ENCODE measurements at places on chromosomes 13 and 19.

DNA sequence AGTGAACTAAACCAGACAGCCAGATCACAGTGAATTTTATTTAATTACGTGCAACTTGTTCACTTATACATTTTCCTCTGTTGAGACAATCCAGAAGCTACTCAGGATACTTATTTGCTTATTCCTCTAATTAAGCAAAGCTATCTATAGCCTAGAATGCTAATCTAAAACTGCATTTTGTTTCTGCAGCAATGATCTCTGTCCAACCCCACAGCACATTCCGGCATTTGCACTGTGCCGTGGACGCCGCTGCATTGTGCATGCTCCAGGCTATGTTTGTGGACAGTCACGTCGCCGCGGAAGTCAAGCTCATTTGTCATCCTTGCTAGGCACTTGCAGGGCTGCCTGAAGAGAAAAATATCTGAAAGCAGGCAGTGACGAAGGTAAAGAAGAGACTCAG is 406.9 kb downstream of the RFC3 start:
- DNase-seq: no peak

- no peak for DNase-seq
Observed at GRCh38 chr13:21005193-21005592, 56.2 kb downstream of the LATS2 start.

GRCh38 chr19:13396250-13397080 is 109.8 kb downstream of the CACNA1A start:
- DNase-seq: no peak

GRCh38 chr19:58547323-58548312 is 3.8 kb downstream of the TRIM28 start:
- DNase-seq: no peak

DNA sequence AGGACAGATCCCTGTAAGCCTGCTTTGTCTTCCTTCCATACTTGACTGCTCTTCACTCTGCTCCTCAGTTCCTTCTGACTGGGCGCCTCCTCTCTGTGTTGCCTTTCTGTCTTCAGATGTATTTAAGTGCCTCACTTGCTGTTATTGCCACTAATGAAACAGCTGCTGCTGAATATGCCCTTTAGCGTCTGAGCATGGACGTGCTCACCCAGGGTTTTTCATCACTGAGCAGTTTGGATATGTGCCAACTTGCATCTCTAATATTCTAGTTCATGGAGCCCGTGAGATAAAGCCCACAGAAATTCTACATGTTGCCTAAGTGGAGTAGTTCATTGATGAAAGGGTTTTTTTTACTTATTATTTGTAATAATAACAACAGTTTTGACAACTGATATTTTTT is 198.2 kb downstream of the MYO16 start:
- DNase-seq: no peak

- no peak for DNase-seq
Observed at GRCh38 chr13:113776231-113777125, 17.5 kb downstream of the TMEM255B start.

DNA sequence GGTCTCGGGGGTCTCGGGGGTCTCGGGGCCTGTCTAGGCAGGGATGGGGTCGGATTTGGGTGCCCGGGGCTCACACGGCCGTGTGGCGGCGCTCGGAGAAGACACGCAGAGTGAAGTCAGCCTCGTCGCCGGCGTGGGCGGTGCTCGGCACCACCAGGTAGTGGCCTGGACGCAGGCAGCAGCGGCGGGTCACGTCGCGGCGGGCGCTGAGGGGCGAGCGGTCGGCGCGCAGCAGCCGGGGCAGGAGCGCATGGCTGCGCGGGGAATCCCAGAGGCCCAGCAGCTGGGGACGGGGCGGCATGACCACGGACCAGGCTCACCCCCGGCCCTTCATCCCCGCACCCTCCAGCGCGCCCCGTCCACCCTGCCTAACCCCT is 8.2 kb downstream of the CAPN12 start:
- no peak for DNase-seq

GRCh38 chr19:16788479-16788878 is 40.7 kb upstream of the SIN3B start:
- no peak for DNase-seq

- no peak for DNase-seq
Observed at GRCh38 chr13:26502826-26503225, 54.7 kb upstream of the WASF3 start.

- no peak for DNase-seq
Observed at GRCh38 chr19:51296336-51297093, 14.9 kb upstream of the IGLON5 start.

DNA sequence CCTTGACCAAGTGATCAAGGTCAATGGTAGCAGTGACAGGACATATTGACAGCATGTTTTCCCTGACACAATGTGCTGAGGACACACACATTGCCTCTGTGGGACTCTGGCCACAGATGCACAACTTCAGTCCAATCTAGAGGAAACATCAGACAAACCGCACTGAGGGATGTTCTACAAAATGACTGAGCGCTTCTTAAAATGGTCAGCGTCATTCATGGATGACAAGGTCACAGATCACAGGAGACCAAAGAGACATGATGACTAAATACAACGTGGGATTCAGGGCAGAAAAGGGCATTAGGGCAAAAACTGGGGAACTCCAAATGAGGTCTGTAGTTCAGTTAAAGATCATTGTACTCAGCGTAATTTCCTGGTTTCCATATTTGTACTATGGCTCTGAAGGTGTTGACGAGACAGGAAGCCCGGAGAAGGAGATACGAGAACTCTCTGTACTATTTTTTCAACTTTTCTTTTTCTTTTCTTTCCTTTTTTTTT is 20.6 kb downstream of the PBX4 start:
- peak; percentile 26 for DNase-seq

GRCh38 chr13:48160606-48161278 is 65.8 kb upstream of the MED4 start:
- no peak for DNase-seq

DNA sequence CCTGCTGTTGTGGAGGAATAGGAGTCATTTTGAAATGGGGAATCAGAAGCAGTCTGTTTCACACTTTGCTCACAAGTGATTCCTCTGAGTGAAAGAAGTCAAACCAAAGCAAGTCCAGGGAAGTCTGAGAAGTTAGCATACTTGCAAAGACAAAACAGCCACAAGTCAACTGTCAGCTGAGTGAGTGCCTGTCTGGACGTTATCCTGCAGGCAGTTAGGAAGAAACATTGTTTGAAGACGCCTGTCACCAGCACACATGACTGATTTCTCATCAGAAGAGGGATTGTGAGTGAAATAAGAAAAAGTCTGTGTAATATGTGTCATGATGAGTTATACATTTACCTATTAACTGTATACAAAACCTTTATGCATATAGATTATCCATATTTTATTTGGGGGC is 153.5 kb downstream of the KCNRG start:
- no peak for DNase-seq

DNA sequence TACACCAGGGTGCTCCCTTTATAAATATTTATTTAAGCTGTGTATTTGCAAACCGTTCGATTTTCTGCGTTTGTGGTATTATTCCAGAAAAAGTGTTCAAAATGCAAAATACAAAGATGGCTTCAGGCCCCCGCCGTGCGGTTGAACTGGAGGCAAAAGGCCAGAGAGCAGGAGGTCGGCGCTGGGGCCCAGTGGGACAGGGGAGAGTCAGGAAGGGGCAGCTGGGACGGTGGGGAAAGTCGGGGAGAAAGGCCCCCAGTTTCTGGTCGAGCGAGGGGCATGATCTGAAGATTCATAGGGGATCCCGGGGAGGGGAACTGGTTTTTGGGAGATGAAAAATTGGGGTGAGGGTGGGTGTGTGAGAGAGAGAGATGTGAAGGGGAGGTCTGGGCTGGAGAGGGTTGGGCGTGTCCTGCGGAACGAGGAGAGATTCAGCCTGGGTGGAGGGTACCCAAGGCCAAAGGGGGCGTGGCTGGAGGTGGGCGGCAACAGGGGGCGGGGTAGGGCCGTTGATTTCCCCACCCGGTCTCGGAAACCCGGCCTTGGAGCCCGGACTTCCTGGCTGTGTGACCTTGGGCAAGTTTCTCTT is 678 bp downstream of the ISOC2 start:
- DNase-seq: no peak

DNA sequence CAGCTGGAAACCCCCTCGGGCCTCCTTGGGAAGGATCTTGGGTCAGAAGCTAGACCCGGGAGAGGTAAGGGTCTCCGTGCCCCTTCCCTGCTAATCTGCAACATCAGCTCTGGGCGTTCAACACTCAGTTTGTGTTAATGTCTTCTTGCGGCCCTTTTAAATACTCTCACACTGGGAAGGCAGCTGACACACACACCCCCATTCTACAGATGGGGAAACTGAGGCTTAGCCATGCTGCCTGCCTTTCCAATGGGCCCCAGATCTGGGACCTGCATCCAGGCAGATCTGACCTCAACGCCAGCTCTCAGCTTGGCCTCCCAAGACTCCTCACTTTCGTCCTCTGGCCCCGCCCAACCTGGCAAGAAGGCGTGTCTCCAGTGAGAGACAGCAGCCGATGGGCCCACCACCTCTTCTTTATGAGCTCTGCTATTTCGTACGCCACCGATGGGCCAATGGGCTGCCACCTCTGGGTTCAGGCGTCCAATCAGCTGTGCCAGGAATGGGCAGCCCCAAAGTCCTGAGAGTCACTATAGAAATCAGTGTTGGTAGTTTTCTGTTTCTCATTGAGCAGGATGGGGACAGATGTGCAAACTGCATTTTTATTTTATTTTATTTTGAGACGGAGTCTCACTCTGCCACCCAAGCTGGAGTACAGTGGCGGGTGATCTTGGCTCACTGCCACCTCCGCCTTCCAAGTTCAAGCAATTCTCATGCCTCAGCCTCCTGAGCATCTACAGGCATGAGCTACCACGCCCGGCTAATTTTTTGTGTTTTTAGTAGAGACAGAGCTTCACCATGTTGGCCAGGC is 43.8 kb downstream of the DNM2 start:
- no peak for DNase-seq

DNA sequence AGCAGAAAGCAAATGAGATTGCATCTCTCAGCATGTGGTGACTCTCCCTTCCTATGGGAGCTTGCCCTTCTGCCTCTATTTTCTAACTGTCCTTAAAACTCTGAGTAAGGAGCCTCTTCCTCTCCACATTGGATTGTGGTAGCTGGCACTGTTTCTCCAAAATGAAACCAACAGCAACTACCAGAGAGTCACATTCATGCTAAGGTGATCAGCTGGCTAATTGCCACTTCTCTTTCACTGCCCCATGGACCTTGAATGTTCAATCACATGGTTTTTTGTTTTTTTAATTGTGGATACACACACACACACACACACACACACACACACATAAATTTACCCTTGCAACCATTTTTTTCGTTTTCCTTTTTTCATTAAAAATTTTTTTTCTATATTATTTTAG is 154.7 kb upstream of the TSC22D1 start:
- DNase-seq: no peak

DNA sequence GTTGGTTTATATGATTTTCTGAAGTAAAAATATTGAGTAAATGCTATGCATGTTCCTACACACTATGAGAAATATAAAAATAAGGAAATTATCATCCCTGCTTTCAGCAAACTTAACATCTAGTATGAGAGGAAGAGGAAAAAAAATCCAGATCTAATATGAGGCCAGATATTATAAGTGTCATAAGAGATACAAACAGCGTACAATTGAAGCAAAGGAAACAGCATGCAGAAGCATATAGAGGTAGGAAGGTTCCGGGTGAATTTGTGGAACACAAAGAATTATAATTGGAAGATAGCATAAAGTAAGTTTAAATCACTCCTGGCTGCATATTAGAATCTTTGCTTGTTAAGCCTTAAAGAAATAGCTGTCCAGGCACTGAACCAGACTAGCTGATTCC is 88.3 kb downstream of the PDS5B start:
- no peak for DNase-seq

DNA sequence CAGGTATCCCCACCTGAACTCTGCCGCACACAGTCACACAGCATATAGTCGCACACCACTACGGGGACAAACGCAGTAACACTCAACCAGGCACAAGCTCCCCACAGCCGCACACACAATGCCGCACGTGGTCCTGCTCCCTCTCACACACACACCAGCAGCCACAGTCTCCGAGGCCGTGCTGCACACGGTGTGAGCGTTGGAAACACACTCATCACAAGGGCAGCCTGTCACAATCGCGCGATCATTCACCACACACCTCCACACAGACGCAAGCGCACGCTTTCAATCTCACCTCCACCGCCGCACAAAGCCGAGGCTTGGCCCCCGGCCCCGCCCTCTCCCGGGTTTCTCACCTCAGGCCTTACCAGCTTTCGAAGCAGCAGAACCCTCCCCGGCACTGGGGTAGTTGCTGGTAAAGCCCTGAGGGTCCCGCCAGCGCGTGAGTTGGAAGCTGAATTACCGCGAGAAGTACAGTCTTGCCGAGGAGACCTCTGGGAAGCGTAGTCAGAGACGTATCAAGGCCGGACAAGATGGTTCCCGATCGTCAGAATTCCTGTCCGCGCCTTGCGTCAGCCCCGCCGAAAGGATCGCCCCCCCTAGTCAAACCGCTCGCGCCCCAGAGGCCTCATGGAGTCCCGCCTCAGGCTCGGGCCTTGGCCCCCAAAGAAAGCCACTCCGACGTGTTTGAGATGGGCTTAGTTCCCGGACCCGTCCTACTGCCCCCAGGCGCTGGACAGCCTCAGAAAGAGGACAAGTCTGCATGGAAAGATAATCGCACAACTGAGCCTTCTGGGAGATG is at the start of gene ZNF566:
ZNF566 (minus strand) TSS at position 444 of the 802 bp plus-strand sequence. CDS start 13,004 bp downstream, outside the sequence.
- DNase-seq: peak; percentile 84

DNA sequence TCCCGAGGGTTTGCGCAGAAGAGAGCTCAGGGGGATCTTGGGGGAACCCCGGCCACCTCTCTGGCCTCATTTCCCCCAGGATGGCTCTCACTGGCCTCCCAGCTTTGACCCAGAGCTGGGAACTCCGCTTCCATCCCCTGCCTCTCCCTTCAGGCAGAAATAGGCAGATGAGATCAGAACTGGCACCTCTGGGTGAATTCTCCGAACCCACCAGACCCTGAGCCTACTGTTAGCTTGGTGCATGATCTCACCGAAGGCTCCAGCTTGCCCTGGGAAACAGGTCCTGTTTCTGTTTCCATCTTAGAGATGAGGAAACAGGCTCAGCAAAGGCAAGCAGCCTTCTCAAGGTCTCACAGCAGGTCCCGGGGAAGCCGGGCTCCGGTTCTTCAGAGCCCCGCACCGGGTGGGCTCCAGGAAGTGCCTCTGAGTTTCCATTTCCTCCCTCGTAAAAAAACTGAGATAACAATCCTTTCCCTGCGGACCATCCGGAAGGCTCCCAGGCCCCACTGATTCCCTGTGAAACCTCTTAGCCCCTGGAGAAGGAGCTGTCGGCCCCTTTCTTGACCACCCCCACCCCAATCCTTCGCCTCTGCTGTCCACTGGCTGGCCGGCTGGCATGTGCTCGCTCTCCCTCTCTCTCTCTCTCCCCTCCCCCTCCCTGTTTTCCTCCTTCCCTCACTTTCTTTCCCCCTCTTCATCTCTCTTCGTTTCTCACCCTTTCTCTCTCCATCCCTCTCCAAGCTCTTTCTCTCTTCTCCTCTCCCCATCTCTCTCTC is 2.1 kb downstream of the NECTIN2 start:
- DNase-seq: no peak

- no peak for DNase-seq
Observed at GRCh38 chr13:42688821-42689220, 92.6 kb upstream of the FAM216B start.

DNA sequence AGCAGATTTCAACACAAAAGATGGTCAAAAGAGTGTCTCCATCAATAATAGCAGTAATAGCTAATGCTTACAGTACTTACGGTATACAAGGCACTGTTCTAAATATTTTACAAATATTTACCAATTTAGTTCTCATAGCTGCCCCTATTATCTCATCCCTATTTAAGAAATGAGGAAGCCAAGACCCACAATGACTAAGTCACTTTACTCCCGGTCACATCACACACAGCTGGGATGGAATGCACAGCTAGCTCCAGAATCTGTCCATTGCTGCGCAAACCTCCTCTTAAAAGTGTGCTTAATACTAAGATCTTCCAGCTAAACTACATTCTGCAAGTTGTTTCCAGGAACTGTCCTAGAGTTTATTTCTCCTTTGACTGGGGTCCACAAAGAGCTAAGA is 63.4 kb downstream of the RAP2A start:
- DNase-seq: no peak

Measured in stimulated activated CD4-positive, alpha-beta T cell treated with anti-CD3 and anti-CD28 coated beads, Interleukin-15, amount 100 ng/mL, for 1 hour (primary cell).